Fibroblast of skin of scalp (primary cell): ENCODE measurements at places on chromosomes 1 and 21.

GRCh38 chr1:213783893-213784292, 203.9 kb upstream of the PROX1 start:
- DNase-seq, result no peak

- DNase-seq, result no peak
Measured at GRCh38 chr1:93503816-93504215, 55.9 kb downstream of the FNBP1L start.

GRCh38 chr1:155006601-155007101, 4.0 kb downstream of the ZBTB7B start:
- DNase-seq, result peak; percentile 42

- DNase-seq, result peak; percentile 23
Measured at GRCh38 chr1:186474208-186474607, 13.3 kb upstream of the PDC start.

DNA sequence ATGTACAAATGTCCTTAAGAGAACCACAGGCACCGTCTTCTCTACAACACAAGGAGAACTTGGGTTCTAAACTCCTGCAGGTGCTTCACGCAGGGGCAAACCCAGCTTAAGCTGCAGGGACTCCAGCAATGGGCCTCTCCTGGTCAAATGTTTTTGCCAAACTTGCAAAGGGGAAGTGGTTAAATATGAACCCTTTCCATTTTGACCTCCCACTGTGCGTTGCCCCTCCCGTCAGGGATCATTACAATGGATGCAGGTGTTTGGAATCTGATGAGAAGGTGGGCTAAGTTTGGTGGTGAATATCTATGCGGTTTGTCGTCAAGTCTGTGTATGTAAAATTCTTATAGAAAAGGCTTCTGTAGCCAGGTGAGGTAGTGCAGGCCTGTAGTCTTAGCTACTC, 29.1 kb upstream of the SLC25A33 start:
- DNase-seq, result no peak

DNA sequence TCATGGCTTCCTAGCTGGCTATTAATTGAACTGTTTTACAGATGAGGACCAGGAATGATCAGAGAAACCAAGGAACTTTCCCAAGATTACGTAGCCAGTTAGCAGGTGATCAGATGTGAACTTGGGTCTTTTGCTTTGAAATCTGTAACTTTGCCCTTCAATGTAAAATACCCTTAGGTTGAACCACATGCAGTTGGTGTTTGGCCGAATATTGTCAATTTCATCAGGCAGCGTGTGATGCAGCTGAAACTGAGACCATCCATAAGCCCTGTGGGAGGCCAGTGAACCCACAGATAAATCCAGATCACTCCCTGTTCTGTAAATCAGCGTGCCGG, 150.8 kb downstream of the ETS2 start:
- no peak for DNase-seq

- DNase-seq, result no peak
Measured at GRCh38 chr1:100377590-100378361, 25.5 kb downstream of the CDC14A start.

DNA sequence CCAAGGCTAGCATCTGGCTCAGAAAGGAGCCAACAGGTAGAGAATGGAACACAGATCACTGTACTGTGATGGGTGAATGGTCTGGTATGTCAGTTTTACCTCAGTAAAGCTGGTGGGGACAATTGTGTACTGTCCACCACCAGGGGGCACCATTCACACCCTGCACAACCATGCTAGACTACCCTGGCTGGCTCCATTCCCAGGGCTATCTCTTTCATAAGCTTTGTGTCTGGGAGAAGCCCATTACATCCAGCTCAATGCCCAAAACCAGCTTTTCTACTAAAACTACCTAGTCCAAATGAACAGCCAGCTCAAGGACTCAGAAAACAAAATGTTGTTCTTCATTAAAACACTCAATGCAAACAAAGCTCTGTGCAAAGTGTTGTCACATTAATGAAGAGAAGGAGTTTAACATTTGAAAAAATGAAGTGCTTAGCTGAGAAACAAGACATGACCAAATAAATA, 62.0 kb upstream of the RASAL2 start:
- DNase-seq, result peak; percentile 92

GRCh38 chr1:90798883-90799282, 81.8 kb upstream of the BARHL2 start:
- no peak for DNase-seq

DNA sequence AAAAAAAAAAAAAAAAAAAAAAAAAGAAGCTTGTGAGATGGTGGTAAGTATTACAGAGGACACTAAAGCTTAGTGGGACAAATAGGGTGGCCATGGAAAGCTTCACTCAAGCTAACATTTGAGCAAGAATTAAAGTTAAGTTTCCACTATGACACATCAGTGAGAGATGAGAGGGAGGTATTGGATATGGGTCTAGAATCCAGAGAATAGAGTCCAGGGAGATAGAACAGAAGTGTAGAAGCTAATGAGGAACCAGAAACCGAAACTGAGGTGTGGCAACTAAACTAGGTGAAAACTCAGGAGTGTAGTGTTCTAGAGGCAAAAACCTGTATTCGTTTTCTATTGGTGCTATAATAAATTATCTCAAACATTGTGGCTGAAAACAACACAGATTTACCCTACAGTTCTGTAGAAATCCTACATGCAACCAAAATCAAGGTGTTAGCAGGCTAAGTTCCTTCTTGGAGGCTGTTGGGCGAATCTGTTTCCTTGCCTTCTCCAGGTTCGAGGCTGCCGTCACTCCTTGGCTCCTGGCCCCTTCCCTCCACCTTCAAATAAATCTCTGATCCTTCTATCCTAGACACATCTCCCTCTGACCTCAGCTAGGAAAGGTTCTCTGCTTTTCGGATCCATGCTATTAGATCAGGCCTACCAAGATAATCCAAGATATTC, 36.2 kb downstream of the PTP4A2 start:
- no peak for DNase-seq

GRCh38 chr1:203558064-203558760, 64.3 kb downstream of the OPTC start:
- DNase-seq, result peak; percentile 99

- DNase-seq, result no peak
Measured at GRCh38 chr1:183645531-183645930, 7.6 kb downstream of the APOBEC4 start.

- no peak for DNase-seq
Measured at GRCh38 chr1:70168283-70168682, 37.1 kb downstream of the LRRC40 start.

- DNase-seq, result no peak
Measured at GRCh38 chr1:167081594-167082156, 8.5 kb downstream of the GPA33 start.

DNA sequence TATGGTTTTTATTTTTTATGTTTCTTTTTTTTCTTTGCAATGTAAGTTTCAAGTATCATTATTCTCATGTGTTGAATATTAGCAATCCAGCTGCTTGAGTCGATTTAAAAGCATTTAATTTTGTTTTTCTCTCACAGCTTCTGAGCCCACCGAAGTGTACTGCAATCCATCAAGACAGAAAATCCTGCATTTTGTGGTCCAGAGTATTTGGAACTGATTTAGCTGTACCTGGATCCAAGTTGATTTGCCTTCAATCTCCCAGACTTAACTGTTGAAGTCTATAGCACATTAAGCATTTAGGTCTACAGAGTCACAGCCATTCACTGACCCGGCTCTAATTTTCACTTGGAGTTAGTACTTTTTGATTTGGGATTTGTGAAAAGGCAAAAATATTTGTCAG, 622.9 kb upstream of the ADAMTS5 start:
- no peak for DNase-seq

DNA sequence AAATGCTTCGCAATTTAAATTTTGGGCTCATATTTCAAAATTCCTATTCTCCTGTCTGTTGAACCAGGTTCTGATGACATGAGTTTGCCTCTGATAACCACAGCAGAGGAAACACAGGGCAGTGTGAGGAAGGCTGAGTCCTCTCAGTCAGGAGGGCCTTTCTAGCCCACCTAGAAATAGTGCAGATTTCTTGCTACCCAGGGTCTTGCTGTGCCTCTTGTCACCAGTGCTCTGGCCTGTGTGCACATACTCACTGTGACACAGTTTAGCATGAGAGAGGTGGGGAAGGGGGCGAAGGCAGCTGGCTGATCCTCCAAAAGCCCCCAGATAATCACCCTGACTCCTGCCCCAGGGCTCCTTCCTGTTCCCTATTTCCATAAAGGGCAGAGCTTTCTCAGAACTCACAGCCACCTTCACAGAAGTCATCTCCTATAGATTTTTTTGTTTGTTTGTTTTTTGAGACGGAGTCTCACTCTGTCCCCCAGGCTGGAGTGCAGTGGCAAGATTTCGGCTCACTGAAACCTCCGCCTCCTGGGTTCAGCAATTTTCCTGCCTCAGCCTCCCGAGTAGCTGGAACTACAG, 23.7 kb downstream of the ERRFI1 start:
- DNase-seq, result no peak

- no peak for DNase-seq
Measured at GRCh38 chr1:16617114-16617631, 3.8 kb upstream of the NBPF1 start.

GRCh38 chr1:30218438-30218837, 504.9 kb downstream of the MATN1 start:
- DNase-seq, result no peak

GRCh38 chr1:116066868-116067565, 44.2 kb upstream of the MAB21L3 start:
- peak; percentile 95 for DNase-seq

DNA sequence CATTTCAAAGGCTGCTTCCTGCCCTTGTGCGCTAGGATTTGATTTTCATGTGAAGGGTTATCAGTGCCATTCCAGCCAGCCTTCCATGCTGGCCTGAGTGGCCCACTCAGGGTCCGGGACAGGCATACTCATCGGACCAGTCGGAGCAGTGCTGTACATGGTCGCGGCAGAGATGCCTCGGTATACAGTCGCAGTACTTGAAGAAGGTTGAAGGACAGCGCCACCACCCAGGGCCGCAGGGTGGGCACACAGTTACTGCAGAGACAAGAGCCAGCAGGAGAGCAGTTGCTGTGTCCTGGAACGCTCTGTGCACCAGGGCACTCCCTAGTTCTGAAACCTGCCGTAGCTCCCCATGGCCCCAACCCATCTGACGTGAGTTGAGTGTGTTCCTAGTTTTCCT, 9.1 kb downstream of the LDLRAD1 start:
- no peak for DNase-seq

GRCh38 chr1:145806844-145807243, 17.1 kb downstream of the RNF115 start:
- no peak for DNase-seq

DNA sequence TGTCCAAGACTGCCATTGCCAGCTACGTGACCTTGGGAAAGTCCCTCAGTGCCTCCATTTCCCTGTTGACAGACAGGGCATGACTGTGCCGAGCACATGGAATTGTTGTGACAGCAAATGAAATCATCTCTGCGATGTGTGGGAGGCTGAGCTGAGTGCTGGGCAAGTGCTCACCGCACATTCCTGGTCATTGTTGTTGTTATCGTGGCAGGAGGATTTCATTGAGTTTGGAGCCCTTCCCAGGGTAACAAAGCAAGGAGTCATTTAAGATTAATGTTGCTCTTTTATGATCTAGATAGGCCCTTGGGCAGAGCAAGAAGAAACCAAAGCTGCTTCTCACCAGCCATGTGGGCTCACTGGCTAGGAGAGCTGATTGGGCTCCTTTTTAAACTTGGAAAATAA, 39.6 kb upstream of the ITPKB start:
- DNase-seq, result peak; percentile 82

DNA sequence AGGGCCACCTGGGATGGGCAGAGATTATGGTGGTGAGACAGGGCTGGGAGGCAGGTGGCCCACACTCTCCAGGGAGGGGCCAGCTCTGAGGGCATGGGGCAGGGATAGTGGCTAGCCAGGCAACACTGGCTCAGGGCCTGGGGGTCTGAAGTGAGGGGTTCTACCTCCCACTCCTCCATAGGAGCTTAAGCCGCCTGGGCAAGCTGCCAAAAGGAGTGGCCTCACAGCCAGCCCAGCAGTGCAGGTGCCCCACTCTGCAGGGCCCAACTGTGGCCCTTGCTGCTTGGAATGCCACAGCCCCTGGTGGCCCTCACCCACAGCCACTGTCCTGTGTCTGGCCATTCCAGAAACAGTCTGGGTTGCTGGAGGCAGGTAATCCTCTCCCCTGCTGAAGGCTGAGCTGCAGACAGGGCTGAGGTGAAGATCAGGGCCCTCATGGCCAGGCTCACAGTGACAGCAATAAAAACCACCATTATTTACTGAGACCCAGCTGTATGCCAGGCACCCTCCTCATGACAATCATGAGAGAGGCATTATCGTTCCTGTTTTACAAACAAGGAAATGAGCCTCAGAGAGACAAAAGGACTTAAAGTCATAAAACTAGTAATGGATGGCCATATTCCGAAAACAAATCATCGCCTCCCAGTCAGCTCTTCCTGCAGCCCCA, 31.0 kb downstream of the KIF21B start:
- no peak for DNase-seq

- DNase-seq, result no peak
Measured at GRCh38 chr1:238944028-238944427, 442.3 kb upstream of the CHRM3 start.

DNA sequence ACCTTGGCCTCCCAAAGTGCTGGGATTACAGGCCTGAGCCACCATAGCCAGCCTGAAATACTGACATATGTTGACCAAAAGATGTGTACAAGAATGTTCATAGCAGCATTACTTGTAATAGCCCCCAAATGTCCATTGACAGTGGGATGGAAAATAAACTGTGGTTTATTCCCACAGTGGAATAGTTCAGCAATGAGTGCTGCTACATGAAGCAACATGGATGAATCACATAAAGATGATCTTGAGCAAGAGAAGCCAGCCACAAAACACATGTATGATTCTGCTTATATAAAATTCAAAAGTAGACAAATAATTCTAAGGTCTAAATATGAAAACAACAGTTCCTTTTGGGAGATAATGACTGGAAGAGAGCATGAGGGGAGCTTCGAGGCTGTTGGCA, 9.1 kb upstream of the CREG1 start:
- peak; percentile 34 for DNase-seq

GRCh38 chr1:7300893-7301663, 470.0 kb upstream of the VAMP3 start:
- peak; percentile 95 for DNase-seq

GRCh38 chr1:67893126-67893495, 59.8 kb upstream of the GNG12 start:
- no peak for DNase-seq

- DNase-seq, result no peak
Measured at GRCh38 chr1:234458352-234459017, 20.5 kb downstream of the TARBP1 start.

- DNase-seq, result no peak
Measured at GRCh38 chr21:36441715-36442114, 38.2 kb downstream of the CLDN14 start.

DNA sequence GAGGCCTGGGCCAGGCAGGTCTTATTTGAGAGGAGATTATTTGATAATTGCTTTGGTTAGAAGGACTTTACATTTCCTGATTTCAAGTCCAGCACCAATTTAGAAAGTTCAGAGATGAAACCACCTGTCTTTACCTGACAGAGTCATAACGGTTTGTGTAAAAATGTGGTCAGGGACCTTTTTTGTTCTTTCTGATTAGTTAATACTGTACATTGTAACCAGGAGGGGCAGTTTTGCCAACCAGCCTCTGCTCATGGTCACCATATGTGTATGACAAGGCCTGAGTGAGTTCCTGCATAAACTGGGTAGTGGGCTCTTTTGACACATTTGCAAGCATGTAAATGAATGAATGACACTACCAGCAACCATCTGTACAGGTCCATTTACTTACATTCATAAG, 55.8 kb downstream of the VANGL1 start:
- no peak for DNase-seq

GRCh38 chr1:172653015-172653709, 5.7 kb upstream of the FASLG start:
- DNase-seq, result peak; percentile 26

- DNase-seq, result no peak
Measured at GRCh38 chr1:24190983-24191461, 3.9 kb upstream of the IFNLR1 start.
